ENCODE measurements at places on chromosomes 3 and 15. TPM values are rescaled to one million over a fixed set of nuclear protein-coding genes. Genes with fewer than 3 reads are reported as not detected.

THSD4 gene
- polyA plus RNA-seq, result 0.26 TPM

DNA sequence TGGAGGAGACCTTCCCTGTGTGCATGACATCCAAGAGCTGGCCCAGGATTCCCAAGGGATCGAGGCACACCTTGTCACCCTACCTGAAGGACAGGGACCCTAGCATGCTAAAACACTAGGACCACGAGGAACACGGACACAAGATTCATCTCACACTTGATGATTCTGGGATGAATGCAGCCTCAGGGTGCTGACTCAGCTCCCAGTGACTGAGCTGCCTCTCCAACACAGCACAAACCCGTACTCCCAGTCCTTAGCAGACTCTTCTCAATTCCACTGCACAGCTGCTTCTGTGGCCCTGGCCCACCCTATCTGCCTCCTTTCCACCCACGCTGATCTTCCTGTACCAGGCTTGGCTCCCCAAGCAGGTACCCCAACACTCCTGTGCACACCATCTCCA, 9.1 kb upstream of the OXTR start:
- DNase-seq, result no peak

- DNase-seq, result peak; percentile 48
These were observed 62.7 kb downstream of the EOMES start for GRCh38 chr3:27659279-27660021.

- no peak for DNase-seq
These were observed 553 bp upstream of the SEC22A start for GRCh38 chr3:123201223-123201556.

FGD5 gene
- 0.17 TPM for polyA plus RNA-seq

OIP5 gene
- polyA plus RNA-seq, result 10.7 TPM

- DNase-seq, result no peak
These were observed 117.3 kb upstream of the UBE3A start for GRCh38 chr15:25556136-25556535.

Measured in HepG2 (cell line).